ENCODE measurements at places on chromosomes 11 and 22.

DNA sequence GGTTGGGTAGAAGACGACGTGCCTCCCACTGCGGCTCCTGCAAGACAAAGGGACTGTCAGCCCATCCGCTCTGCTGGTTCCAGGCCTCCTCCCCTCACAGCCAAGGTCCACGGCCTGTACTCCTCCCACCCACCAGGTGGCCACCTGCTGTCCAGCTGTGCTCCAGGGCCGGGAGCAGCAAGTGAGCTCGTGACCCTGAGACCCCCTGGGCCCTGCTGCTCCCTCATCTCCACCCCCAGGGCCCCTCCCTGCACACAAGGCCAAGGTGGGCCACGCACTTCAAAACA, 27.4 kb downstream of the TSPAN4 start:
- DNase-seq: no peak

- no peak for DNase-seq
Observed at GRCh38 chr11:111330234-111330893, 32.0 kb downstream of the POU2AF3 start.

- no peak for DNase-seq
Observed at GRCh38 chr11:2297623-2298030, 4.1 kb downstream of the C11orf21 start.

DNA sequence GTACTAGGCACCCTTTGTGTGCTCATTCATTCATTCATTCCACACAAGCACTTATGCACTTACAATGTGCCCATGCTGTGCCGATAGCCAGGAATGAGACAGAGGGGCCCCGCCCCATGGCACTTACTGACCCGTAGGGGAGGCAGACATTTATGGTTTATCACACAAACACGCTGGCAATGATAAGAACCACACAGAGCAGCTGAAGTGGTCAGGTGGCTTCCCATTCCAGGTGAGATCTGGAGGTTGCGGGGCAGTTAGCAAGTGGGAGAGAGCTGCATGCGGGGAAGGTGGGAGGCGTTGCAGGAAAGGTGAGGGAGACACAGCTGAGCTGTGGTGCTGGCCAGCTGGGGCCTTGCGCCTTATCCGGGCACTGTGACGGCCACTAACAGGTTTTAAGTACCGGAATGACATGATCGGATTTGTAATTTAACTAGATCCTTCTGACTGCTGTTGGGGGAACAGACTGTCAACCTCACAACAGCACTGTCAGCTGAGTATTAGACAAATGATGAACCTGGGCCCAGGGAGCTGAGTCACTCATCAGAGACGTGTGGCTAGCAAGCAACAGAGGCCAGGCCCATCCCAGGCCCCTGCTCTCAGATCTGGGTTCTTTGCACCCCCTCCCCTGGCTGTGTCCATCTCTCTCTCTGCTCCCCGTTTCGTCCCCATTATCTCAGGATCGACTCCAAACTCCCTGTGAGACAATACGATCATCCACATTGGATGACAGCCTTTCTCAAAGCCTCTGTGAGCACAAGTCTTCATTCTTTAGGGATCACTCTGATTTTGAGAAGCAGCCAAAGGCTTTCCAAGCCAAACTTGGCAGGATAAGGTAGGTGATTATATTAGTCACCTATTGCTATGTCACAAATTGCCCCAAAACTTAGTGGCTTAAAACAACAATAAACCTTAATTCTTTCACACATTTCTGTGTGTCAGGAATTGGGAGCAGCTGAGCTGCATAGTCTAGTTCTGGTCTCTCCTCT, 28.4 kb downstream of the RASD2 start:
- DNase-seq: no peak

GRCh38 chr11:1997755-1998154, at the start of gene H19:
H19 (minus strand) TSS chr11:1997842.
- DNase-seq: no peak

DNA sequence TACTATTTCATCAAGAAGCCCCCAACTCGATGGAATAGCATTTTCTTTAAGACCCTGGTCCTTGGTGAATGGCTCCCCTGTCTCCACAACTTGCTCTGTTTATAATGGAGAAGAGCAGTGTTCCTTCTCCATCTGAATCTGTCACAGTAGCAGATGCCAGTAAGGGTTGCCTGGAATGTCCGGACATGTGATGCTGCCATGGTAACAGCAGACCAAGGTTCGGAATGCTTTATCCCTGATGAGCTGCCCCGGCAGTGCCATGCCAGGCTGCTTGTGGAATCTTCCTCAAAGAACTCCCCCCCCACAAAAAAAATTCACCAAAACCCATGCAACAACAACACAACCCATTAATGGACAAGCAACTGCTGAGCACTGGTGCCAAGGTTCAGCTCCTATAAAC, 72.5 kb downstream of the KCNC1 start:
- no peak for DNase-seq

DNA sequence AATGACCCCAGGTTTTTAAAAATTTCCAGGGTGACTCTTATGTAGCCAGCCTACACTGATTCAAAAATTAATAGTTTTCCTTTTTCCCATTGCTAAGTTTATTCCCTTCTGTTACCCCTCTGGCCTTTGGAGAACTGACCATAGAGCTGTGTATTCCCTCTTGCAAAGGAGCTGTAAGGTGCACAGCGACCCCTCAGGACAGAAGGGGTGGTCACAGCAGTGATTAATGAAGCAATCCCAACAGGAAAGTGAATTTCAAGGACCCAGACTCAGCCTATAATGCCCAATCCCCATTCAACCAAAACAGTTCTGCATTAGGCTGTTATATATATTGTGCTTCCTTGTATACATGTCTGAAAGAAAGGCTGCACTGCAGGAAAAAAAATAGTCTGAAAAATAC, 147.1 kb downstream of the WT1 start:
- no peak for DNase-seq

DNA sequence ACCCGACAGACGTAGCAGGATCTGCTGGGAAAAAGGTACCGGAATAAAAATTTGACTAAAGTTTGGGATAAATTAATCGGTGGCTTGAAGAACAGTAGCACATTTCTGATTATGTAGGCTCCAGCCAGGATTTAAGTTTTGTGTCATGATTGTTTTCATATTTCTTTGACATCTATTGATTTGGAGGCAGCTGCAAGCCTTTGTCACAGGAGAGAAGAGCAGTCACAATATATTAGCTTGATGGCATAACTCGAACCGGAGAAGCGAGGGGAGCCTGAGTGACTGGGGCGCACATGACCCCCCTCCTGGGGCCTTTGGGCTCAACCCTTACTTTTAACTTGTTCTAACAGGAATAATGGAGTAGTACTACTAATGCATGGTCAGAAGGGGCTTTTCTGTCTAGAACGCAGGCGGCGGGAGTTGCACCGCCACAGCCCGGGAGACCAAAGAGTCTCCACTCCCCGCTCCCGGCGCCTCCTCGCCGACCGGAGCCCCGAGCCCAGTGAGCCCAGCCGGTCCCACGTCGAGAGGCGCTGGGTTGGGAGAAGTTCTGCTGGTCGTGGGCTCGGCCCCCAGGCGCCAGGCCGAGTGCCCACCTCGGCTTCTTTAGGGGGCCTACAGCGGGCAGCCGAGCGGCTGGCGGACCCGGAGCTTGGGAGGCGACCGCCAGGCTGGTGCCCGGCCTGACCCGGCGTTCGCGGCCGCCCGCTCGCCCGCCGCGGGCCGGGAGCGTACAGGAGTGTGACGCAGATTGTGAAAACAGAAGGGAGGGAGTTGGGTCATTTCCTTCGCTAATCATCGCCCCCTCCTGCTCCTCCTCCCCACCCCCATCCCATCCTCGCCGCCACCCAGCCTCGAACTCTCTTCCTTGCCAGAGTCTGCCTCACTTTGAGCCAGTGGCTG, 15.7 kb upstream of the PAX6 start:
- DNase-seq: no peak

DNA sequence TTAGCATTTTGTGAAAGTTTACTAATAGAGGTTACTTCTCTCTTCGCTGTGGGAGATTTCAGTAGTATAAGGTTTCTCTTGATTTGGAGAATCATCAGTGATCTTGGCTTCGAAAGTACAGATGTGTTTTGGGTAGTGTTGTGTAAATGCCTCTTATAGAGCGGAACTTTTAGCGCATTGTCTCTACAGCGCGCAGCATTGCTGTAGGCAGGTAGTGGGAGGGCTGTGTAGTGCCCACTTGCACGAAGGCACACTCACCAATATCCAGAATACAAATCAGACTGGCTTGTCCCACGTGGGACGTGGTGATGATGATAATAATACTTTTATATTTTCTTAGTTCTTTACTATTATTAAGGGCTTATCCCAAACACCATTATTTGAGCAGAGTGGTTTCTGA, 51.4 kb downstream of the FAM83F start:
- no peak for DNase-seq

All from activated B cell treated with CpG ODN at 0.5 μM for 24 hours (primary cell).